ENCODE measurements at places on chromosomes 12 and 14. TPM values are rescaled to one million over a fixed set of nuclear protein-coding genes. Genes with fewer than 3 reads are reported as not detected.

PDE3A gene
- 30.4 TPM for polyA plus RNA-seq

SOS2 gene
- polyA plus RNA-seq = 38.2 TPM

KCNC2 gene
- 0.40 TPM for polyA plus RNA-seq

HHIPL1 gene
- polyA plus RNA-seq = 1.5 TPM

TDRD9 gene
- 2.7 TPM for polyA plus RNA-seq

LRTM2 gene
- 0.31 TPM for polyA plus RNA-seq

AICDA gene
- 0.79 TPM for polyA plus RNA-seq

CD9 gene
- 215 TPM for polyA plus RNA-seq

TMEM119 gene
- 20.1 TPM for polyA plus RNA-seq

C12orf54 gene
- 0.60 TPM for polyA plus RNA-seq

WNT1 gene
- not detected for polyA plus RNA-seq

CACNA2D4 gene
- 1.8 TPM for polyA plus RNA-seq

TBC1D30 gene
- 4.9 TPM for polyA plus RNA-seq

PKP2 gene
- 21.2 TPM for polyA plus RNA-seq

BMP4 gene
- 41.5 TPM for polyA plus RNA-seq

ACSS3 gene
- 21.2 TPM for polyA plus RNA-seq

KRT85 gene
- not detected for polyA plus RNA-seq

STAB2 gene
- 0.27 TPM for polyA plus RNA-seq

SLC6A13 gene
- polyA plus RNA-seq = 47.4 TPM

Data from right renal cortex interstitium (tissue), 3 donors.